Endothelial cell of umbilical vein (primary cell): ENCODE measurements at places on chromosomes 5 and 9.

- no peak for DNase-seq
Measured at GRCh38 chr5:57818397-57818796, 335.8 kb upstream of the ACTBL2 start.

DNA sequence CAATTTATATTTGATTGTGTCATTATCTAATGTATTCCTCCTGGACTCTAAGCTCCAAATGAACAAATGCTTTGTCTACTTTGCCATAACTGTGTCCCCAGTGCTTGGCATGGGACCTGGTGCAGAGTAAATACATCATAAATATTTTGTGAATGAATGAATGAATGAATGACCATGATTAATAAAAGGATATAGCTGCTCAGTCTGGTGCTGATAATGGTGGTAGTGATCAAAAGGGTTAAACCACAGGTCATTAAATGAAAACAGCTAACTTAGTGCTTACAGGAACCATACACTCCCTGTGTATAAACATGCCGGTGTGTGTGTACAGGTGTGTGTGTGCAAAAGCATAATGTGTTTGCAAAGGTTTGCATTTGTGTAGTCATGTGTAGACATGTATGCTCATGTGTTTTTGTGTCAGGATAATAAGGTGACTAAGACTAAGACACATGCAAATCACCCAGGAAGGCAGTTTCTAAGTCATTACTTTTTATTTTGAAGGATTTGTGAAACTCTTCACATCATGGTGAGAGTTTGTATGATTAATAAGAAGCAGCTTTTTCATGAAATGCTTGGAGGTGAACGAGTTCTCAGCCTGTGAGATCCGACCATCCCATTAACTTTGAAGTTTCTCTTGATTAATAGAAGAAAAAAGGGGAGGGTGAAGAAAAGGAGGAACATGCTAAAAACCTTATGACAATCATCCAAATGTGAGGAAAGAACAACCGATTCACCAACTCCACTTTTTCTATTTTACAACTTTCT, 24.6 kb downstream of the SPARC start:
- peak; percentile 13 for DNase-seq

- no peak for DNase-seq
Measured at GRCh38 chr9:134724202-134724911, 82.8 kb downstream of the COL5A1 start.

- DNase-seq: peak; percentile 91
Measured at GRCh38 chr5:142925795-142926194, 155.6 kb downstream of the ARHGAP26 start.

- no peak for DNase-seq
Measured at GRCh38 chr5:169395136-169395535, 94.2 kb upstream of the SLIT3 start.

GRCh38 chr5:78550891-78551290, 97.7 kb downstream of the LHFPL2 start:
- DNase-seq: no peak

DNA sequence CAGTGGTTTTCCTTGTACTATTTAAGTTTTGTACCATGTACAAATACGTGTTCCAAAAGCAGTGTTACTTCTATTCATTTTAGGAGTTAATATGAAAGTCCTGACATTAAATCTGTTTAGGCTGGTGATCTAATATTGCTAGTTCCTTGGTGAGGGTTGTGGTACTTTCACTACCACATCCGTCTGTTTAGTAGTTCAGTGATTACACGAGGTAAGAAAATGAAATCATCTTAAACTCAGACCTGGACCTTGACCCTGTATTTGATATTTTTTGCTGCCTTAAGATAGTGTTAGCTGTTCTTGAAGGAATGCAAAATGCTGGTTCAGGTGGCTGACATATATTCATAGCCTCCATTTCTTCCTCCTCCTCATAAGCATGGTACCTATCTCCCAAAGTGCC, 50.3 kb downstream of the MTAP start:
- DNase-seq: no peak

GRCh38 chr5:111931655-111932054, 174.7 kb upstream of the NREP start:
- no peak for DNase-seq

- DNase-seq: peak; percentile 17
Measured at GRCh38 chr9:32928912-32929311, 72.5 kb downstream of the APTX start.

GRCh38 chr5:1316588-1317340, 21.9 kb upstream of the TERT start:
- DNase-seq: no peak

DNA sequence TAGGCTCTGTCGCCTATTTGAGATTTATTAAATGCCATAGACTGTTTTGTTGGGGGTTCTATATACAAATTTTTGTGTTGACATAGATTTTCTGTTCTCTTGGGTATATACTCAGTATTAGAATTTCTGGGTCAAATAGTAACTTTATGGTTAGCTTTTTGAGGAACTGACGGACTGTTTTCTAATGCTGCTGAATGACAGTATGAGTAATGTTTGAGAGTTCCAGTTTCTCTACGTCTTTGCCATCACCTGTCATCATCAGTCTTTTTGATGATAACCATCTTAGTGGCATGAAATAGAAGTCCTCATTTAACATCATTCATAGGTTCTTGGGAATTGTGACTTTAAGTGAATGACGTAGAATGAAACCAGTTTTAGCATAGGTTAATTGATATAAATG, 60.1 kb downstream of the CCDC171 start:
- no peak for DNase-seq

GRCh38 chr9:86353655-86354010, 577 bp downstream of the TUT7 start:
- DNase-seq: peak; percentile 56

GRCh38 chr5:10761933-10762775, 1.1 kb upstream of the DAP start:
- peak; percentile 62 for DNase-seq

DNA sequence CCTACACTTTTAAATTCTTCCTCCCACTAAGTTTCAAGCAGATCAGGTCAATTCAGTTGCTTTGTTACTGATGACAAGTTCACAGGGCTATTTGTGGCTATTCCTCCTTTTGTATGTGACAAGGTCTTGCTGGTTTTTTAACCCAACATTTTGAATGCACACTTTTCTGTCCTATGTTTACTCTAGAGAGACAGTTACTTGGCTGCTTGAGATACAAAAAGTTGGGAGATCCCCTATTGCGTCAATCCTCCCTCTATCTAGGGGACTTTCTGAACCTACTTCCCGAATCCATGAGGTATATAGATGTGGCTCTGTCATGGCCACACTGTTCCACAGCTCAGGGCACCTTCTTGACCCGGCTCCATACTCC, 386.7 kb downstream of the NTRK2 start:
- DNase-seq: no peak

- DNase-seq: no peak
Measured at GRCh38 chr9:76720245-76720644, 44.0 kb upstream of the PCA3 start.

- DNase-seq: no peak
Measured at GRCh38 chr9:106583751-106584150, 279.2 kb upstream of the ZNF462 start.

- DNase-seq: no peak
Measured at GRCh38 chr5:112906637-112907036, 15.4 kb downstream of the REEP5 start.

GRCh38 chr9:127463911-127464310, 12.6 kb downstream of the LRSAM1 start:
- DNase-seq: no peak

GRCh38 chr5:167961731-167962130, 329.7 kb upstream of the WWC1 start:
- no peak for DNase-seq

- no peak for DNase-seq
Measured at GRCh38 chr9:2385746-2386145, 235.8 kb upstream of the VLDLR start.

GRCh38 chr9:98964911-98965336, 21.2 kb downstream of the COL15A1 start:
- DNase-seq: no peak

DNA sequence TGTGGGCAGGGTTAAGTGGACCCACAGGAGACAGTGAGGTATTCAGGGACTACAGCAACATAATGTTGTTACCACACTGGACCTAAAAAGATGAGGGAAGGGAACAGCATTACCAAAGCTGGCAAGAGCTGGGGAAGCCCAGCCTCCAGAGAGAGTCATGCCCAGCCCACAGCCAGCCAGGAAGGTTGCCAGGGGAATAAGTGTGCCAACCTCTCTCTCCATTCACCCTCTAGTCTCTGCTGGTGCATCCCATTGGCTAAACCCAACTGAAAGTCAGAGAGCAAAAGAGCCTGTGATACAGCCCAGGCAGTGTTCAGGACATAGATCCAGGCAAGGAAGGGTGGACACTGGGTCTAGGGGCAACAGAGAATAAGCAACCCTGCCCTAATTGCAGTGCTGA, 35.8 kb upstream of the AFAP1L1 start:
- no peak for DNase-seq

- DNase-seq: no peak
Measured at GRCh38 chr5:39284552-39284951, 65.2 kb upstream of the FYB1 start.

DNA sequence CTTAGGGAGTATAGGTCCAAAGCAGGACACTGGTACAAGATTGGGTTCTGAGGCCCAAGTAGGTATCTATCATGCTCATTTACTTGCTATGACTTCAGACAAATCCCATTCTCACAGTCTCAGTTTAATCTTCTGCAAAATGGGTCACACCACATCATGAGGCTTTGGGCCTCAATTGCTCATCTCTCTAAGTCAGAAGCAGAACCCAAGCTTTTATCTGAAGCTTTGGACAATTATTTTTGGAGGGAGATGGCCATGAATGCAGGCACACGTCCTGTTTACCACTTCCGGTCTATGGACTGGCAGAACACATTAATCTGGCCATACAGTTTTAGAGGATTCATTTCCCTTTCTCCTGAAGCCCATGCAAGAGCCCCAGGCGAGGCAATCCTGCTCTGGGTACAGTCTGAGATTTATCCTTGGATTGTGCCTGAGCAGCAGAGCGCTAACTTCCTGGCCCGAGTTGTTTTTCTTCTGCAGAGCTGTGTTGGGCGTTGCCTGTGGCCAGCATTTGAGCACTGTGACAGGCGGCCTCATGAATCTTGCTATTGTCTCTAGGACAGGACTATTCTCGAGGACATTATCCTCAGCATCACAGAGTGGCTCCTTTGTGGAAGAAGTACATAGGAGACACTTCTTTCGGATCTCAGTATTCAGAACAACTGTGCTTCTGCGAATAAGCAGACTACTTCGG, 16.1 kb downstream of the SLC22A4 start:
- peak; percentile 18 for DNase-seq

GRCh38 chr9:77510666-77511065, 137.5 kb downstream of the GNA14 start:
- no peak for DNase-seq

DNA sequence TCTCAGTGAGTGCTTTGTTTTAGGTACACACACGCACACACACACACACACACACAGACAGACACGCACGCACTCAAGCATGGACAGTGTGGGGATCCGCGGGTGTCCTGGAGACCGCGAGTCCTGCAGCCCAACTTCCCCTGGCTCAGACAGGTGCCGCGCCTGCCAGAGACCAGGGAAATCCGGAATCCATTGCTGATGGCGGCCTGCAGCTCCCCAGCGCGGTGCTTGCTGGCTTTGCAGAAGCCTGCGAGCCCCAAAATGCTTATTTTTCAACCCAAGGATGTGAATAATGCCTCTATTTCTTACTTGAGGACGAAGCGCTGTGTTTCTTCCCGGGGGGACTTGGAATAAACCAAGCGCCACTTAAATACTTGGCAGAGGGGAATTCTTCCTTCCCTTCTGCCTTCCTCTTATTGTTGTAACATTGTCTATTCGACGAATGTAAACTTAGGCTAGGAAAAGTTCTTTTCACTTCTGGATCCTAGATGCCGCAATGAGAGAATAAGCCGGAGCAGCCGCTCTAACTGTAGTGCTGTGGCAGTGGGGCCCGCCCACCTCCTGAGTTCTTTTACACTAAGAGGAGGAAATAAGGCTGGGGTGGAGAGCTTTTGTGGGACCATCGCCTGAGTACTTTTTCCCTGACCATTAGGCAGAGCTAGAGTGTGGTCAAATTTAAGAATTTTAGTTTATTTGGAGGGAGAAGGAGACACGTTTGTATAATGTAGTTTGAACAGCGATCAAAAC, 802 bp downstream of the ITGA2 start:
- peak; percentile 78 for DNase-seq

- no peak for DNase-seq
Measured at GRCh38 chr9:131641618-131642495, 96.5 kb downstream of the PRRT1B start.

DNA sequence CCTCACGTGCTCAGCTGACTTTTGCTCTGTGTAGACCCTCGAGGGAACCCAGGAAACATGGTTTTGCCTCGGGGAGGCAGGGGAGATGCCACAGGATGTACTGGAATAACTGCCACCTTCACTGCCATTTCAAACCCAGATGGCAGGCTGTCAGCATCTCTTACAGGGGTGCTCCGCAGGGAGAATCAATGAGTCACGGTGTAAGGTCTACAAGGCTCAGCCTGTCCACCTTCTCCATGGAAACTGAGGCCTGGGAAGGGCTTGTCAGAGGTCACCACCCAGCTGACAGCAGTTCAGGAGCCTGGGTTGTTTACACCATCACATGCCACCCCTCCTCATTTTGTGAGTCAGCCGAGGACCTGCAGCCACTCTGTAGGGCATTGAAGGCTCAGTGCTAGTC, 30.8 kb downstream of the DAB2IP start:
- DNase-seq: no peak

- no peak for DNase-seq
Measured at GRCh38 chr5:175892015-175892800, 20.8 kb downstream of the CPLX2 start.

DNA sequence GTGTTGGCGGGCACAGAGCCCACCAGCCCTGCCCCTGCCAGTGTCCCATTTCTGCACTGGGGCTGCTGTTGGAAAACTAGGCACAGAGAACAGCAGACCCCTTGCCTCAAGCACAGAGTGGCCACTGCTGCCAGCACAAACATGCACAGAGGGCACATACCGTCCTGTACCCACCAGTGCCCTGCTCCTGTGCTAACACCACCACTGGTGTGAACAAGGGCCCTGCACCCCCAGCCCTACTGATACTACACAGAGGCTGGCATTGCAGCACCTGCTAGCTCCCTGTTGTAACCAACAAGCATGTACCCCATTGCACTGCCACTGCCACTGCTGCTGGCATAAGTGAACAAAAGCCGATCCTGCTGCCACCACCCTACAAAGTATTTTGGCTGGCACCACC, 348.0 kb upstream of the MPDZ start:
- DNase-seq: no peak
